ENCODE measurements at places on chromosomes 7 and 10. TPM values are rescaled to one million over a fixed set of nuclear protein-coding genes. Genes with fewer than 3 reads are reported as not detected.

C7orf57 gene
- total RNA-seq = not detected

GRCh38 chr10:49023752-49024151 lies 84.1 kb upstream of the LRRC18 start:
- peaks cover 34% of the 10 kb centered on the region for H3K4me1 ChIP-seq
- no peaks in the 10 kb centered on the region for H3K27me3 ChIP-seq
- H3K4me3 ChIP-seq = no peak overlapping the region

- H3K27me3 ChIP-seq = peaks cover 4% of the 10 kb centered on the region
- H3K4me3 ChIP-seq = no peak overlapping the region
- no peaks in the 10 kb centered on the region for H3K36me3 ChIP-seq
Observed at GRCh38 chr7:8435095-8435494, 1.7 kb downstream of the NXPH1 start.

GRCh38 chr7:26609532-26609931 lies 254.9 kb downstream of the SKAP2 start:
- no peak overlapping the region for H3K4me3 ChIP-seq
- H3K27me3 ChIP-seq = no peaks in the 10 kb centered on the region
- no peaks in the 10 kb centered on the region for H3K4me1 ChIP-seq
- DNase-seq = no peak
- no peak overlapping the region for H3K27ac ChIP-seq

- H3K4me1 ChIP-seq = peaks cover 10% of the 10 kb centered on the region
- H3K4me3 ChIP-seq = no peak overlapping the region
- H3K27me3 ChIP-seq = no peaks in the 10 kb centered on the region
- DNase-seq = no peak
- no peaks in the 10 kb centered on the region for H3K36me3 ChIP-seq
- H3K27ac ChIP-seq = no peak overlapping the region
Observed at GRCh38 chr7:54788664-54789063, 29.7 kb upstream of the SEC61G start.

DNA sequence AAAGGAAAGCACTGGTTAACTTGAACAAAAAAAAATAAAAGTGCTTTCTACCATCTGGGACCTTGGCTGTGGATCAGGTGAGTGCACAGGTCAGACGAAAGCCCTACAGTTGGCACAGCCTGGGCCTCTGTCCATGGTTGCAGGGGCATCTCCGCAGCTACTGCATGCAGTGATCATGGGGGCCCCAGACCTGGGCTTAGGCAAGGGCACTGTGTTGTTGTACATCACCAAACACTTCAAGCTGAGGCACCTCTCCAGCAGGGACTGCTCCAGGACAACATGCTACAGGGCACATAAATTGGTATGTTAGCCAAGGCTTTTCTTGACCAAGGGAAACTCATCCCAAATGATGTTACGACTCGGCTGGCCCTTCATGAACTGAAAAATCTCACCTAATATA lies 23.5 kb downstream of the KLHL7 start:
- peaks cover 42% of the 10 kb centered on the region for H3K36me3 ChIP-seq
- H3K27ac ChIP-seq = no peak overlapping the region
- no peaks in the 10 kb centered on the region for H3K4me1 ChIP-seq
- DNase-seq = no peak
- H3K27me3 ChIP-seq = no peaks in the 10 kb centered on the region
- no peak overlapping the region for H3K4me3 ChIP-seq

DNA sequence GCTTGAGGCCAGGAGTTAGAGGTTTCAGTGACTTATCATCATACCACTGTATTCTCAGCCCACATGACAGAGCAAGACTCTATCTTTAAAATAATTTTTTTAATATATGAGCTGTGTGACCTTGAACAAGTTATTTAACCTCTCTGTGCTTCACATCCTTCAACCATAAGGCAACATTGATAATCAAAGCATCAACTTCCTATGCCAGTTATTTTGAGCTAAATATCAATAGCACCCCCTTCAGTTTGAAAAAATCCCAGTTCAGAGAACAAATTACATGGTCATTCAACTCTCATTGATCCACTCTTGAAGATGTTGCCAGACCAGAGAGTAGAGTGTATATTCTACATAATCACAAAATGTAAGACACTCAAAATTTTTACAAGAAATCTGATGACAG lies 53.0 kb downstream of the ASNS start:
- no peak for DNase-seq
- H3K27ac ChIP-seq = no peak overlapping the region
- H3K4me3 ChIP-seq = no peak overlapping the region
- H3K4me1 ChIP-seq = no peaks in the 10 kb centered on the region

CLDN4 gene
- 29.5 TPM for total RNA-seq

DNA sequence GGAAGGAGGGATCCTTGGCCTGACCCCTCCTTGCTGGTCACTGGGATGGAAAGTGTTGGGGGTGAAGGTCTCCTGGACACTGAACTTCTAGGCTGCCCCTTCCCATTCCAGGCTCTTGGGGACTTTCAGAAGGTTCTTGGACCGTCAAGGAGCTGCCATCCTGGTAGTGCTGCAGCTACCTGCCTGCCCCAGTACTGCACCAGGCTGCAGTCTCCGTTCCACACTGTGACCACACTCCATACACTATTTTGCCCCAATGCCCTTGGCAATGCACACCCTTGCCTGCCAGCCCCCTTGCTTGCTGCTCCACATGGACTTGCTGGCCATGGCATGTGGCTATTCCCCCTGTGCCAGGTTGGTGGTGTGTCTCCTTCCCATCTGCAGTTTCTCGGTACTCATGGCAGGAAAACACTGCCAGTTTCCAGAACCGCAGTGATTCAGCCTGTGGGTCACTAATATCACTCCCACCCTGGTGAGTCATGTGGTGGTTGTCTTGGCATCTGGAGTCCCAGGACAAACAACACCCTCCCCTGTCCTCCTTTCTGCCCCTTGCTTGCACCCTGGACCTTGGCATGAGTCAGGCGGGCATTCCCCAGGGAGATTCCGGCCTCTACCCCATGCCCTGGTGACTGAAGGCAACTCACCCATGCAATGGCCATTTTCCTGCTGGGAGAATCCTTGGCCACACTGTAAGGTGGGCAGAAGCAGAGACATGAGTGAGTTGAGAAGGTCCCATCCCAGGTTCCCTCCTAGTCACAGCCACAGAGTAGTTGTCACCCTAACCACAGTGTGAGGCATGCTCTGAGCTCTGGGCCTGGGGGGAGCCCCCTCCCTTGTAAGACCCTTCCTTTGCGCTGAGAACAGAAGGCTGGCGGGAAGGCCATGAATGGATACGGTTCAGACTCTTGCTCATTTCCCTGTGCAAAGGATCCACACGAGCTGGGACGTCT lies 32.8 kb downstream of the GOLGA7B start:
- no peaks in the 10 kb centered on the region for H3K27me3 ChIP-seq
- no peak overlapping the region for H3K27ac ChIP-seq
- no peaks in the 10 kb centered on the region for H3K36me3 ChIP-seq
- DNase-seq = no peak
- H3K4me3 ChIP-seq = no peak overlapping the region

DNA sequence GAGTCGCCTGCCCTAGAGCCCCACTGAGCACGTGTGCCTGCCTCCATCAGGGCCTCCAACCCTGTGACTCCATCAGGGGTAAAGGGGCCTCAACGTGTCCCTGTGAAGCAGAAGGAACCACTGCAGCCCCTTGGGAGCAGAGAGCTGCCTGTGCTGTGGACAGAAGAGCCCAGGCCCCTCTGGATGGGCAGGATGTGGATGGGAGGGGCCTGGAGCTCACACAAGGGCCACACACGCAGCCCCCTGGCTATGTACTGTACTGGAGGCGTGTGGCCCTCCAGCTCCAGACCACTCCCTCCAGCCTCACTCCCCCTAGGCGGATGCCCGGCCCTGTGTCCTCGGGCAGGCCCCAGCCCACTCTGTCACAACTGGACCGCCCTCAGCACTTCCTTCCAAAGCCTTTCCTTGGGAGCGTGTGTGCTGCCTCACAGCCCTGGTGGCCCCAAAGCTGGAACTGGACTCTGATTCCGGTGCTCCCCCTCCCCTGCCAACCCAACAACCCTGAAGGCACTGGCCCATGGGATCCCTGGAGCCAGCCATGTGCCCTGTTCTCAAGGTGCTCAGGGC lies 238.0 kb downstream of the TCERG1L start:
- H3K4me3 ChIP-seq = no peak overlapping the region
- H3K27ac ChIP-seq = no peak overlapping the region
- no peaks in the 10 kb centered on the region for H3K36me3 ChIP-seq
- no peak for DNase-seq
- no peaks in the 10 kb centered on the region for H3K27me3 ChIP-seq

NKX2-3 gene
- total RNA-seq = not detected

GRCh38 chr7:141320287-141320686 lies 230.9 kb upstream of the AGK start:
- H3K27ac ChIP-seq = no peak overlapping the region
- H3K4me1 ChIP-seq = no peaks in the 10 kb centered on the region
- no peaks in the 10 kb centered on the region for H3K27me3 ChIP-seq
- DNase-seq = no peak
- H3K36me3 ChIP-seq = no peaks in the 10 kb centered on the region
- H3K4me3 ChIP-seq = no peak overlapping the region

DNA sequence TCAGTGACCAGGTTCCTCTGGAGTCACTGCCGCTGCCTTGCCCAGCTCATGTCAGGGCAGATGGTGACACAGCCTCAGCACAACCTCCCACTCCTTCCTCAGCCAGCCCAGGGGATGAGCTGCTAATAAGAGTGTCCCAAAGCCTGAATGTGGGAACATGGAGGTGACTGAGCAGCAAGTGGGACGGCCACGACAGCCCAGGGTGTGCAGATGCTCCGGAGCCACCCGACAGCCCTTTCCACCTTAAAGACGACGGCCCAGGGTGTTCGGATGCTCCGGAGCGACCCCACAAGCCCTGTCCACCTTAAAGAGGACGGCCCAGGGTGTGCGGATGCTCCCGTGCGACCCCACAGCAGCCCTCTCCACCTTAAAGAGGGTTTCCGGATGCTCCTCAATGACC lies 89.2 kb downstream of the DIP2C start:
- peaks cover 52% of the 10 kb centered on the region for H3K4me1 ChIP-seq
- no peak overlapping the region for H3K4me3 ChIP-seq
- no peaks in the 10 kb centered on the region for H3K27me3 ChIP-seq
- no peak overlapping the region for H3K27ac ChIP-seq

- no peak overlapping the region for H3K4me3 ChIP-seq
Observed at GRCh38 chr10:90780488-90780887, 77.4 kb downstream of the HTR7 start.

GRCh38 chr10:29926693-29927048 lies 132.7 kb downstream of the JCAD start:
- H3K27me3 ChIP-seq = no peaks in the 10 kb centered on the region
- DNase-seq = no peak
- no peak overlapping the region for H3K4me3 ChIP-seq

DNA sequence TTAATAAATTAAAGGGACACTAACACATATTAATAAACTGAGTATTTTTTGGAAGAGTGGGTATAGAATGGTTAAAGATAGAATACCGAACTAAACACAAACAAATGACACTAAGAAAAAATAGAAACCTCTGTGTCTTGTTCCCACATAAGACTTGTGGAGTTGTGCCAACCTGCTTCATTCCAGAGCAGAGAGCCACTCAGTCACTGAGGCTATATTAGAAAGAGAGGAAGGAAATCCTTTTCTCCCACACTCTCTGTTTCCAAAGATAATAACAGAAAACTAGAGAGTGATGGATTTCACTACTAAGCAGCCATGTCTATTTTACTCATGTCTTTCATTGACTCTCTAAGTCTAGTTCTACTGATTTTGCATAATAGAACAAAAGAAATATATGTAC lies 26.0 kb downstream of the CTNNA3 start:
- H3K27ac ChIP-seq = no peak overlapping the region
- H3K36me3 ChIP-seq = no peaks in the 10 kb centered on the region
- no peaks in the 10 kb centered on the region for H3K4me1 ChIP-seq
- H3K4me3 ChIP-seq = no peak overlapping the region

GRCh38 chr10:123390332-123390731 lies 236.1 kb downstream of the BUB3 start:
- no peak overlapping the region for H3K4me3 ChIP-seq
- no peaks in the 10 kb centered on the region for H3K27me3 ChIP-seq
- H3K36me3 ChIP-seq = no peaks in the 10 kb centered on the region
- no peak overlapping the region for H3K27ac ChIP-seq

GRCh38 chr7:134669845-134670373 lies 23.3 kb downstream of the BPGM start:
- H3K4me1 ChIP-seq = peaks cover 12% of the 10 kb centered on the region
- no peak for DNase-seq
- no peaks in the 10 kb centered on the region for H3K36me3 ChIP-seq
- H3K27me3 ChIP-seq = no peaks in the 10 kb centered on the region

KCNMA1 gene
- 94.3 TPM for total RNA-seq

DNA sequence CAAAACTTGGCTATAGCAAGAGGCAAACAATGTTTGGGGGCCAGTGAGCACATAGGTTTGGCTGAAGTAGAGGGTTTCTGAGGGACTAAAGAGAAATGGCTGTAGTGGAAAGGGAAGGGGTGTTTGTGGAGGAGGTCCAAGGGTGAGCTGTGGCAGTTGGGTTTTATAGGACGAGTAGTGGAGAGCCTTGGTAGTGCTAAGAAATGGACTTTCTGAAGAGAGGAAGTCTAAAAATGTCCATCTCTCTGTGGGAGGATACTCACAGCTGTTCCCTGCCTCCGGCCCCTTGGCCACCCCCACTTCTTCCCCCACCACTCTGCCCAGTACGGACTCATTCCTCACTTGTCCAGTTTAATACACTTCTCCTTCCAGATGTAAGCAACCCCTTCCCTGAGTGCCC lies 64.3 kb downstream of the ZNF22 start:
- H3K27ac ChIP-seq = no peak overlapping the region
- DNase-seq = no peak
- H3K27me3 ChIP-seq = no peaks in the 10 kb centered on the region
- H3K4me3 ChIP-seq = no peak overlapping the region
- H3K36me3 ChIP-seq = no peaks in the 10 kb centered on the region

GRCh38 chr10:117216611-117217195 lies 19.4 kb downstream of the KCNK18 start:
- H3K36me3 ChIP-seq = no peaks in the 10 kb centered on the region
- H3K27me3 ChIP-seq = no peaks in the 10 kb centered on the region
- no peak overlapping the region for H3K27ac ChIP-seq
- H3K4me1 ChIP-seq = peaks cover 15% of the 10 kb centered on the region
- peak overlapping the region; percentile 38 for H3K4me3 ChIP-seq

HEPACAM2 gene
- total RNA-seq = not detected

AQP1 gene
- total RNA-seq = 243 TPM

NDUFA5 gene
- 25.8 TPM for total RNA-seq

CYP26C1 gene
- total RNA-seq = not detected

CTNNA3 gene
- 0.98 TPM for total RNA-seq

DNA sequence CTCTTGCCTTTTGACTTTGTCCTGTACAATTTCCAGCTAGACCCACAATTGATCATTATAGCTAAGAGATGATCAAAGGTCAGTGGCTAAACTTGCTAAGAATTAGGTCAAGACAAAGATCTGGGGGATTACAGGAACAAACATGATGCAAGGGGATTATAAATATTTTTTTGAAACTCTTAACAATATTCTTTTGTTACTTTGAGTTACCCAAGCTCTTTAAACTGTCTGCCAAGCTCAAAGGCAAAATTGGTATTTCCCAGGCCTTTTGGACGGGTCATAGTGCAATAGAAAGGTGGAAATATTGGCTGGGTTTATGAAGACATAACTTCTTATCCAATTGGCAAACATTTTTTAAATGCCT lies 23.4 kb downstream of the TBXAS1 start:
- DNase-seq = no peak
- no peak overlapping the region for H3K4me3 ChIP-seq
- no peak overlapping the region for H3K27ac ChIP-seq
- H3K4me1 ChIP-seq = peaks cover 14% of the 10 kb centered on the region
- H3K27me3 ChIP-seq = no peaks in the 10 kb centered on the region

LIPK gene
- total RNA-seq = not detected

- DNase-seq = no peak
- H3K36me3 ChIP-seq = no peaks in the 10 kb centered on the region
- no peak overlapping the region for H3K27ac ChIP-seq
Observed at GRCh38 chr7:91713669-91714068, 166.8 kb downstream of the MTERF1 start.

- DNase-seq = no peak
- peaks cover 6% of the 10 kb centered on the region for H3K4me1 ChIP-seq
- H3K4me3 ChIP-seq = no peak overlapping the region
- no peak overlapping the region for H3K27ac ChIP-seq
- no peaks in the 10 kb centered on the region for H3K27me3 ChIP-seq
Observed at GRCh38 chr7:22827563-22827962, 4.9 kb upstream of the TOMM7 start.

Data from vagina (tissue), 2 donors.